ENCODE measurements at places on chromosomes 1 and 21.

DNA sequence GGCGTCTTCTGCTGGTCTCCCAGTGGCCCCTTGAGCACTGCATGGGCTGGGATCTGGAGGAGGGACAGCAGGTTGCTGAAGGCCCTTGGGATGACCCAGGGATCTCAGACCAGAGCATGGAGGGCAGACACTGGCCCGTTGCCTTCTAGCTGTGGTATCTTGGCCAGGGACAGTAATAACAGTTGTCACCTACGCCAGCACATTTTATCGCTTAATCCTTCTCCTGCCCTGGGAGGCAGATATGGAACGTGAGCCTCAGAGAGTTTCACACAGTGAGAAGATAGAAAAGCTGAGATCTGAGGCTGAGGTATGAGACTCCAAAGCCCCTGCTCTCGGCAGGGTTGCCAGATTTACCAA is 40.1 kb upstream of the RD3 start:
- DNase-seq = no peak

DNA sequence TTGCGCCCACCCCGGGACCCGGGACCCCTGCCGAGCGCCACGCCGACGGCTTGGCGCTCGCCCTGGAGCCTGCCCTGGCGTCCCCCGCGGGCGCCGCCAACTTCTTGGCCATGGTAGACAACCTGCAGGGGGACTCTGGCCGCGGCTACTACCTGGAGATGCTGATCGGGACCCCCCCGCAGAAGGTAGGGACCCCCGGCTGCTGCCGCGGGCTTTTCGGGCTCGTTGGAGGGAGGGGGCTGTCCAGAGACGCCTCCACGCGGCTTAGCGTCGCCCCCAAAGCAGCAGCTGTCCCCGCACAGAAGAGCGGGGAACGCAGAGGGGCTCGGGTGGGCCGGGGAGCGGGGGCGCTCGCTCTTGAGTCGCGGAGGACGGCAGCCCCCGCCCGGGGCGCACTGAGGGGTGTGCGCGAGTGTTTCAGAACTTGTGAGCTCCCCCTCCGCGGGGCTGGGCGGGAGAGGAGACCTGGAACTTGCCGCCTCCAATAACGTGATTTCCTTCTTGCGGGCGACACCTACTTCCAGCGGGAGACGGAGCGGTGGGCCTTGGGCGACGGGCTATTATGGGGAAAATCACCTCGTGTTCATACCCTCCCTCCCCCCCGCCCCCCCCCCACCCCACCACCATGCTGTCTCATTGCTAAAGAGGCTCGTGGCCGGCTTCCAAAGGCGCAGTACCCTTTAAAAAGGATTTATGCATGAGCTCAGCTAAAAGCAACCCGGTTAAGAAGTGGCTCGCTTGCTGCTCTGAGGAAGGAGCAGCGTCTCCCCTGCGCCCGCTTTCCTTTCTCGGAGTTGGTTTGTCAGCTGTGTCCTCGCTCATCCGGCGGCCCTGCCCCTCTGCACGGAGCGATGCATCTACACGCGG is 664 bp downstream of the BACE2 start:
- DNase-seq = peak; percentile 81

DNA sequence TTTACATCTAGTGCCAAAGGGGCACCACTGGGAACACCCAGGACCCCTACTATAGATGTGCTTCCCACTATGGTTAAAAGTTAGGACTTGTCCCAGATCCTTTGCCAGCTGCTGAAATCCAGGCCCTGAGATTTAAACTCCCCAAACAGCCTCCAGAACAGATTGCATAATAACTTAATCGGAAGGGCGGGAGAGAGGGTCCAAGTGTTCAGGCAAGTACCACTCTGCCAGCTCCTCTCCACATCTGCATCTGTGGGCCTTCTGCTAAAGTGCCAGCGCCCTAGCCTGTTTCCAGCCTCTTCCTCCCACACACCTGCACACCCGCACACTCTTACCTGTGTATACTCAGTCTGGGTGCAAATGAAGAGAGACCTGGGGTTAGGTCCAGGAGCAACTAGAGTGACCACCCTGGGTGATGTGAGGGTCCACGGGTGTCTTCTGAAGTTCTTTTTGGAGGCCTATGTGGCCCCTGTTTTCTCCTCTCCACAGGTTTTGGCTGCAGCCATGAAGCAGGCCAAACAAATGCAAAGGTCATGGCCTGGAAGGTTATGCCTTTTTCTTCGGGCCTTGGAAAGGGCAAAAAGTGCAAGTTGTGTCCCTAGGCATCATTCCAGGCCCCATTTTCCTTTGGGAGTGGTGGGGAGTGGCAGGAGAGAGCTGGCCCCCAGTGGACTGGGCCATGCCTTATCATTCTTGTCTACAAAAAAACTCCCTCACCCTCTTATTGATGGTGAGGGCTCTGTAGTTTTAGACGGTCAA is 29.3 kb downstream of the KIRREL1 start:
- DNase-seq = peak; percentile 34

DNA sequence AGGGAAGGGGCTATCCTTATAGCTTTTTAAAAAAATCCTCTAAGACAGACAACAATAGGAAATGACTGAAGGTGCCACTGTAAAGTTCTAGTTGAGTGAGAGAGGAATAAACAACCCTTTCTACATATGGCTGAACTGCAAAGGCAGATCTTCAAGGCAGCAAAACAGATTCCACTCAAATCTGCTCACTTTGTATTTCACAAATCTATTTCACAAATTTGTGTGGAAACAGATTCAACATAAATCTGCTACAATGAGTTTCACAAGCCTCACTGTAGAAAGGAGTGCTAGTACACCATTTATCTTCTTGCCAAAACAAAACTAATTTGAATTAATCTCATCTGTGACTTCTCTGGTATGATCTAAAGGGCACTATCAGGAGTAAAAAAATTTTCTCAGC is 451.3 kb downstream of the PLA2G4A start:
- no peak for DNase-seq

- DNase-seq = no peak
These were observed 1708.5 kb downstream of the BRINP3 start for GRCh38 chr1:188769181-188769580.

- peak; percentile 91 for DNase-seq
These were observed 49.0 kb downstream of the SIM2 start for GRCh38 chr21:36747815-36748383.

DNA sequence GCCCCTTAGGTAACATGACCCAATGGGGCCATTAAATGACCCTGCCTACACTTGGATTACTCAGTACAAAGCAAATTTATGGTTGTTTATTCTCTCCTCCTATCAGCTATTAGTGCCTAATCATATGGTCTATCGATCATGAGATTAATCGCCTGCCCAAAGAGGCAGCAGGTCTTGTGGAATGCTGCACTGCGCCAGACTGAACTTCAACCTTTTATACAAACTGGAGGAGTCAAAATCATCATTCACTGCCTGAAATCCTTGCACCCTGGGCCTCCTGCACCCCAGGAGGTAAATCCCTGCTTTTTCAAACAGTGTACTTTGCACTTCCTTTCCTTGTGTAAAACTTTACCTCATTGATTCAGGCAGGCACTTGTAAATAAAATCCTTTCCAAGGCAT is 69.7 kb downstream of the NFIA start:
- no peak for DNase-seq

- peak; percentile 64 for DNase-seq
These were observed 35.9 kb upstream of the RASAL2 start for GRCh38 chr1:178057912-178058534.

DNA sequence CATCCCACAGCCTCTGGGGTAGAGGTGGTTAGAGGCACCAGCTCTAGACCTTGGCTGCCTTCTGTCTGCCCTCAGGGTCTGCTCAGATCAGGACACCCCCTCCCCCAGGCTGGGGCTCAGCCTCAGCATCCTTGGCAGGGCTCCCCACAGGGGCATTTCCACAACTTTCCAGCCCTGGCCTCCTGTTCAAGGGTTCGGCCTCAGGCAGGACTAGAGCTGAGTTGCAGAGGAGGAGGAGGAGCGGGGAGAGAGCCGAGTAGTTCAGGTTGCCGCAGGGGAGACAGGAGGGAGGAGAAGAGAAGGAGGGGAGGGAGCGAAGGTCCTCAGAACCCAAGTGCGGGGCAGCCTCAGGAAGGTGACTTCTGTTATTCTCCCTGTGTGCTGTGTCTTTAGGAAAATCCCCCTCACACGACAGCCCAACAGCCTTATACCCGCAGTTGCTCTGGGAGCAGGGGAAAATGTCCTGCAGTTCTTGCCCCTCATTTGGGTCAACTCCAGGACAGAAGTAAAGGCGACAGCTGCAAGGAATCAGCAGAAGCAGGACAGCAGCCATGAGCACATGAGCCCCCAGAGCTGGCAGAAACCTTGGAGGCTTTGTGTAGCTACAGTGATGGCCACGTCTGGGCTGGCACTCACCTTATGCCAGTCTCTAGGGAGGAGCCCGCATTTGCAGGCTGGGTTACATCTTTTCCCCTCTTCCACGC is 46.5 kb upstream of the TENT5B start:
- no peak for DNase-seq

DNA sequence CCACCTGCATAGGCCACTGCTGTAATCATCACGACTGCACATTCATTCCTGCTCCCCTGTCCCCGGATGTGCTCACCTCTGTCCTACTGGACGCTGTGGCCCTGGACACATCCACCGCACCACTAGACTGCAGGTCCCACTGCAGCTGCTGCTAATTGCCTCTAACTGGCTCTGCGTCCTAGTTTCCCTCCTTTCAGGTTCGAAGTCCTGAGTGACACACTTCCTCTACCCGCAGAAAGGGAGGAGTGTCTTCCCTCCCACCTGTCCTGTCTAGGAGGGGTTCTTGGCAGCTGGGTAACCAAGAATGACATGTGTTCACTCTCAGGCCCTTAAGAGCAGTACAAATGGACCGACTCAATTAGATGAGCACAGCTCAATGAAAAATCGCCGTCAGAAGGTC is 40.5 kb upstream of the ITPKB start:
- DNase-seq = no peak

DNA sequence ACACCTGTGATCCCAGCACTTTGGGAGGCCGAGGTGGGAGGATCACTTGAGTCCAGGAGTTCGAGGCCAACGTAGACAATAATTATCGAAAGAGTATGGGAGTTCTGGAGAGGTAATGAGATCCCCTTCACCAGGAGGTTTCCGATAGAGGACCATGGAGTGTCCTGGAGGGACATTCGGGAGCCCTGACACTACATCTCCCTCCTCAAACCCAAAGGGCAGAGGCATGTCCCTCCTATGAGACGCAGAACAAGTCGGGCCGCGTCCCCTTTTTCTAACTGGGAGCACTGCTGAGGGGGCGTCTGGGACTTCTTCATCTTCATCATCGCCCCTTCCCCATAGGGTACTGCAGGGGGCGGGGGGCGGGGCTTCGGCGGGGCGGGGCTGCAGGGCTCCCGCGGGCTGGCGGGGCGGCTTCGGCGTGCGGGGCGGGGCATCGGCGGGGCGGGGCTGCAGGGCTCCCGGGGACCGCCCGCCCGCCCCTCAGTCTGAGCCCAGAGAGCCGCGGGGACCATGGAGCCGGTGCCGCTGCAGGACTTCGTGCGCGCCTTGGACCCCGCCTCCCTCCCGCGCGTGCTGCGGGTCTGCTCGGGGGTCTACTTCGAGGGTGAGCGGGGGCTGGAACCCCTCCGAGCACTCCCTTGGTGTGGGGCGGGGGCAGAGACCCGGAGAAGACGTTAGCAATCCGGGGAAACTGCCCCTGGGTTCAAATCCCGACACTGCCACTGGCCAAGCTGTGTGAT is at the start of gene THEMIS2:
Gene THEMIS2 (plus strand): TSS at position 486 of the 743 bp plus-strand sequence. CDS start 28 bp downstream, at position 514.
- peak; percentile 95 for DNase-seq

GRCh38 chr1:206657751-206658150 is 22.4 kb downstream of the DYRK3 start:
- no peak for DNase-seq

- DNase-seq = no peak
These were observed 17.8 kb downstream of the OR2B11 start for GRCh38 chr1:247440001-247440620.

GRCh38 chr1:169044296-169044695 is 62.2 kb upstream of the ATP1B1 start:
- no peak for DNase-seq

DNA sequence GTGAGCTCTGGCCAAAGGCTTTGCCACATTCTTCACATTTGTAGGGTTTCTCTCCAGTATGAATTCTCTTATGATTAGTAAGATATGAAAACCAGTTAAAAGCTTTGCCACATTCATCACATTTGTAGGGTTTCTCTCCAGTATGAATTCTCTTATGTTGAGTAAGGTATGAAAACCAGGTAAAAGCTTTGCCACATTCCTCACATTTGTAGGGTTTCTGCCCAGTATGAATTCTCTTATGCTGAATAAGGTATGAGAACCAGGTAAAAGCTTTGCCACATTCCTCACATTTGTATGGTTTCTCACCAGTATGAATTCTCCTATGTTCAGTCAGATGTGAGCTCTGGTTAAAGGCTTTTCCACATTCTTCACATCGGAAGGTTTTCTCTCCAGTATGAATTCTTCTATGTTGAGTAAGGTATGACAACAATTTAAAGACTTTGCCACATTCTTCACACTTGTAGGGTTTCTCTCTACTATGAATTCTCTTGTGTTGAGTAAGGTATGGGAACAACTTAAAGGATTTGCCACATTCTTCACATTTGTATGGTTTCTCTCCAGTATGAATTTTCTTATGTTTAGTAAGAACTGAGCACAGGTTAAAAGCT is 20.7 kb downstream of the ZNF695 start:
- no peak for DNase-seq

DNA sequence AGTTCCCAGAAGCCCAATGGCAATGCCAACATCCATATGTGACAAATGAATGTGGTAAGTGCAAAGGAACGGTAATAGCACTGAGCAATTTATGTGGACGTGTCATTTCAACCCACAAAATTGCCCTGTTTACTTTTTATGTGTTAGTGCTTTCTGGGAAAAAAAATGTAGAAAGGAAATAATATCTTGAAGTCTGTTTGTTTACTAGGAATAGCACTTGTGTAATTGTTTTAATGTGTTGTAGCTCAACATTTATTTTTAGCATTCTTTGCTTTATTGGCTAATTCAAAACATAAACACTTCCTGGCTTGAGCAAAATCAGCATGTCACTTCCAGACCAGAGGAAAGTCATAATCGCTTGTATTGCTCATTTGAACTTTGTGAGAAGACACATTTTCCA is 224.8 kb upstream of the KCNK2 start:
- peak; percentile 44 for DNase-seq

- no peak for DNase-seq
These were observed 29.9 kb upstream of the ACTL8 start for GRCh38 chr1:17725084-17725719.

DNA sequence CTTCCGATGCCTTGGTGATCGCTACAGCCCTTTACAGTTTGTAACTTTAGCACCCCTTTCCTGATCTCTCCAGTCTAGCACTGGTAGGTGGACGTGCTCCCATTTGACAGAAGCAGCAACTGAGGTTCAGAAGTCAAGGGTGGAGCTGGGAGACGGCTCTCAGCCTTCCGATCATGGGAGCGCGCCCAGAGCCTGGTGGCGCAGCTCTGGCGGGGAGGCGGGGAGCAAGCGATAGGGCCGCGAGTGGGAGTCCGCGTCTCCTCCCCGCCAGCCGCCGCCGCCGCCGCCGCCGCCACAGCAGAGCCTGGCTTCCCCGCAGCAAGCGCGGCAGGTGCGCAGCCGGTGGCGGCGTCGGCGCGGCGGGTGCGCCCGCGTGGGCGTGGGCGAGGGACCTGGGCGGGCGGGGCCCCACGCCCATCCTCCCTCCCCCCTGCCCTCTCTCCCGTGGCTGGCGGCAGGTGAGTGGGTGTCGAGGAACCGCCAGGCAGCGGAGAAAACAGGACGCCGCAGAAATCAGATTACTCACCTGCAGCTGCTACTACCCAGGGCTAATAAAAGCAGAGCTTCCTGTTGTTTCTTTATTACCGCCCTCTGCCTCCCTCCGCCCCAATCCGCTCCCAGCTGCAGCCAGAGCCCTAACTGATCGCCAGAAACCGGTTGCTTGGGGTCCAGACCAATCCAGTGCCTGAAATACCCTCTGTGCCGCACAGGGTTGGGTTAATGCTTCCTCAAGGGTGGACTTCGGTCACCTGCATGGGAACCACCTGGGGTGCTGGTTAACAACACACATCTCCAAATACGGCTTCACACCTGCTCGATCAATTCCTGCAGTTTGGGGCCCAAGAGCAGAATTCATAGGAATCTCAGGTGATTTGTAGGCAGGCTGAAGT is 60.2 kb upstream of the ID3 start:
- DNase-seq = peak; percentile 57
